ENCODE measurements at places on chromosomes 16 and 17.

GRCh38 chr16:78072275-78072674 lies 27.2 kb upstream of the WWOX start:
- no peak for DNase-seq

GRCh38 chr17:3990386-3991127 lies 26.3 kb upstream of the ATP2A3 start:
- no peak for DNase-seq

- no peak for DNase-seq
Observed at GRCh38 chr17:45230410-45230786, 8.7 kb downstream of the FMNL1 start.

DNA sequence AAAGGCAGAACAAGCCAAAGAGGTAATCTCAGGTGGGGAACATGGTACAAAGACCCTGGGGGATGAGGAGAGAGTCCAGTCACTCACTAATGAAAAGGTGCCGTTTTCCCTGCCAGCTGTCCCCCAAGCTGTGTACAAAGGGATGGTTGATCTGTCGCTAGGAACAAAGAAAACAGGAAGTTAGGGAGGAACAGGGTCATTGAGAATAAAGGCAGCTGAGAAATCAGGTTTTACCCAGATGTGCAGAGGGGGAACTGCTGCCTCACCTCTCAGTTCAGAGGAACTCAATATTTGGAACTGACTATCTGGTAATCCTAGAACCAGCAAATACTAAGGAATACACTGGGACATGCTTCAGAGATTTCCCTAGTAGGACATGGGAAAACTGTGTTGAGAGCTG lies 1.5 kb downstream of the RSKR start:
- no peak for DNase-seq

- no peak for DNase-seq
Observed at GRCh38 chr16:55494994-55495421, 13.9 kb upstream of the LPCAT2 start.

GRCh38 chr17:38428643-38429371 lies 543 bp downstream of the ARHGAP23 start:
- no peak for DNase-seq

- no peak for DNase-seq
Observed at GRCh38 chr16:74053826-74054225, 242.8 kb upstream of the PSMD7 start.

DNA sequence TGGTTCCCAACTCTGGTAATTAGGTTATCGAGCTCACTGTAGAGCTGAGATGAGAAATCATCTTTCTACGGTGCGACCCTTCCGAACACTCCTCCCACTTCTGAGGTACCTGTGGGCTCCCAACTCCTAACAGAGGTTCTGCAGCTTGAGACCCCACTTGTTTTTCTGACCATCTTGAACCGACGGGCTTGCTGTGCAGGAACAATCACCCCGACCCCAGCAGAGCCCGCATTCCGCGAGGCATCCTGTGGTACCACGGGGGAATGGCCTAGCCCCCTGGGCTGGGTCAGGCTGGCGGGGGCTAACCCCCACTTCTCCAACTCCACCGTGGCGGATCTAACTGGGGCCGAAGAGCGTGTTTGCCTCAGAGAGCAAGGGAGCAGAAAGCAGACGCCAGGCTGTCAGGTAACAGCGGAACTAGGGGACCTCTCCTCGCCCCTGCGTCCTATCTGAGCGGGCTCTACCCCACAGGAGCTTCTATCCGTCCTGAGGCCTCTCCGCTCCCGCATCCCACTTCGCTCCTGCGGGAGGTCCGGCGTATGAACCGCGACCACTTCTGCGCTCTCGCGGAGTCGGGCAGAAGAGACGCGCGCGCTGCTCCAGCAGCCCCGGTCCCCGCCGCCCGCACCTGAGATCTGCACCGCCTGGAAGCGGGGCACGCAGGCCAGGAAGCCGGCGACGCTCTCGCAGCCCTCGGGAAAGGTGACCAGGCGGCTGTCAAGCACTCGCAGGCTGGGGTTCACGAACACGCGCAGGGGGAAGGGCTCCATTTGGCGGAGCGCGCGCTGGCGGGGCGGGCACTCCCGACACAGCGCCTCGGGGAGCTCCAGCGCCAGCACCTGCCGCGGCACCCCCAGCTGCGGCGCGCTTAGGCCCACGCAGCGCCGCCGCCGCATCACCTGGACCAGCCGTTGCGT lies 761 bp downstream of the PDF start:
- DNase-seq, result no peak

DNA sequence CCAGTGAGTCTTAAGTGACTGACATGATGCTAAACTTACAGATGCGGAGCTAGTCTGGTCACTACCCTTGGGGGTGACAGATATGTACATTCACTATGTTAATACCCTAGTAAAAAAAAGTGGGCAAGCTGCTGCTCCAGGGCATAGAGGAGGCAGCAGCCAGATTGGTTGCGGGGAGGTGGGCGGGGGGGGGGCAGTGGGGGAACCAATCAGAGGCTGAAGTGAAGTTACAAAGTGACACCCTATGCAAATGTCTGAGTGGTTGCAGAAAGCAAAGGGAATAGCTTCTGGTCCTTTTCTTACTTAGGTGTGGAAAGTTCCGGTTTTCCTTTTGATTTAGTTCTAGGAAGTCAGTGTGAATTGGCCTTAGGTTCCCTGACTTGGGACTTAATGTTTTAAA lies 12.1 kb downstream of the NDEL1 start:
- DNase-seq, result no peak

- no peak for DNase-seq
Observed at GRCh38 chr16:88826070-88826840, 14.5 kb upstream of the APRT start.

- DNase-seq, result no peak
Observed at GRCh38 chr16:78542419-78542818, 443.0 kb downstream of the WWOX start.

DNA sequence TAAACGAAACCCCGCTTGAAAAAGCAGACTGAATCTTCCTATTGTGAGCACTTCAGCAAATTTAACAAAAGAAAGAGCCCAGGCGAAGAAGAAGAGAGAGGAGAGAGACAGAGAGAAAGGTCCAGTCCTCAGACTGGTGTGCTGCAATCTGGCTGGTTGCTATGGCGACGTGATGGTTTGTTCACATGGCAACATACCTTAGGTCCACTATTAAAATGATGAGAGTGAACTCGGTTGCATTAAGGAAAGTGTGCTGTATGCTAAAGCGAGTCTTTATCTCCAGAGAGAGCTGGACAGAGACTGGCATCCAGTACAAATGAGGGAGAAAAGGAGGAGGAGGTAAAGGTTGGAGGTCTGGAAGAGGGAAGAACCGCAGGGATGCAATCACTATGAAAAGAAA lies 271.8 kb upstream of the ZFHX3 start:
- no peak for DNase-seq

- no peak for DNase-seq
Observed at GRCh38 chr17:78599419-78599818, 22.2 kb upstream of the DNAH17 start.

- no peak for DNase-seq
Observed at GRCh38 chr16:15572329-15573001, 70.5 kb downstream of the MARF1 start.

DNA sequence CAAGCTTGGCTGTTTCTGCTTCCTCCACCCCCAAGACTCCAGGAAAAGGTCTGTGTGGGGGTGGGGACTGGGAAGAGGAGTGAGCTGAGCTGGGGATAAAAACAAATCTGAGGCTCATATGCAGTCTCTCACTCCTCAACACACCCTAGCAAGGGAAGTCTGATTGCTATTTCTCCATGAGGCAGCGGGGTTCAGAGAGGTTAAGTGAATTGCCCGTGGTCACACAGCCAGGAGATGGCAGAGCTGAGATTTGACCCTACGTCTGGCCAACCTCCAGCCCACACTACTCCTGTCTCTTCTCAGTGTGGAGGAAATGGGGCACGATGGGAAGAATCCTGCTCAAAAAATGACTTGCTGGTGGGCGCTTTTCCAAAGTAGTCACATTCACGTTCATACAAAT lies 4.8 kb upstream of the ABCC3 start:
- DNase-seq, result no peak

- no peak for DNase-seq
Observed at GRCh38 chr16:11686713-11687380, 18.6 kb downstream of the SNN start.

- DNase-seq, result no peak
Observed at GRCh38 chr17:685006-685405, 29.6 kb downstream of the VPS53 start.

DNA sequence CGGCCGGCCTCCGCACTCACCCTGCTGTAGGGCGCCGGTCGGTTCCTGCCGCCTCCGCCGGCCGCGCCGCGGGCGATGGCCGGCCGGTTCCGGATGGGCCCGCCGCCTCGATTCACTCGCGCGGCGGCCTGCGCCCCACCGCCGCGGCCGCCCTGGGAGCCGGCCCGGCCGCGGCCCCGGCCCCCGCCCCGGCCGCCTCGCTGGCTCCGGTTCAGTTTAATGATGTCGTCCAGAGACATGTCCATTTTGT lies 158 bp downstream of the ALYREF start:
- DNase-seq, result no peak

DNA sequence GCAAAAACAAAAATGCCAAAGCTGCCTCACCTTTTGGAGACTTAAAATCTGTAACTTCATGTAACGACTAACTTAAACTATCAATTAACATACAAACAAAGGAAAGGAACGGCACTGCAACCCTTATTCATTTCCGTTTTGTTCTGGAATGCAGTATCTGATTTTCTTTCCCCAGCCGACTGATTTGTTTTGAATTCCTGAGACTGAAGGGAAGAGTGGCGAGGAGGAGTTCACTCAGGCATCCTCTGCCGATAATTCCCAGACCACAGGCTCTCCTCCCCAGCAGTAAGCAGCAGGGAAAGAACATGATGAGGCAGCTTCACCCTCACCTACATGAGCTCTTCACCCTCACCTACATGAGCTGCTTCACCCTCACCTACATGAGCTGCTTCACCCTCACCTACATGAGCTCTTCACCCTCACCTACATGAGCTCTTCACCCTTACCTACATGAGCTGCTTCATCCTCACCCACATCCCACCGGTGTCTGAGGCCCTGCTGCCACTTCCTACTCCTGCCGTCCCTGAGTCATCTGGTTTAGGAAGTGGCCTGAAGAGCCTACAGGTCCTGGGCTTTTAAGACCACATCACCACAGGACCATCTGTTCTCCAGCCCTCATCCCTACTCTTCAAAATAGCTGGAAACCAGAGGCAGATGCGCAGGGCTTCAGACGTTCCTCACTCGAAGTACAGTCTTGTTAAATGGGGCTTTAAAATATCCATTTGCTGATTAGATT lies 168.0 kb upstream of the RPH3AL start:
- DNase-seq, result no peak

GRCh38 chr16:65740711-65741110 lies 618.8 kb upstream of the CDH11 start:
- no peak for DNase-seq

DNA sequence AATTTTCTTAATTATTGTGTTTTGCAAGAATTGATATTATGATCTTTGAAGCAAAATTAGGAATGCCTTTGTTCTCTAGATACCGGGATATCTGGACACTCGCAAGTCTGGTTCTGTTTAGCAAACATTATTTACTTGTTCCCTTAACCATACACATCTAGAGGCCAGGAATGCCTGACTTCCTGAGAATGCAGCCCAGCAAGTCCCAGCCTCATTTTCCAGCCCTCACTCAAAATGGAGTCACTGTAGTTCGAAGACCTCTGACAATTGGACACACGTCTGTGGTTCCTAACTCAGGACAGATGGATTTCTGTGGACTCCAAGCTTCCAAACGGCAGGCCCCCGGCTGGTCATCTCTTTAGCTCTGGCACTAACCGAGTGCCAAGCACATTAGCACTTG lies 355.4 kb upstream of the RBFOX1 start:
- no peak for DNase-seq

DNA sequence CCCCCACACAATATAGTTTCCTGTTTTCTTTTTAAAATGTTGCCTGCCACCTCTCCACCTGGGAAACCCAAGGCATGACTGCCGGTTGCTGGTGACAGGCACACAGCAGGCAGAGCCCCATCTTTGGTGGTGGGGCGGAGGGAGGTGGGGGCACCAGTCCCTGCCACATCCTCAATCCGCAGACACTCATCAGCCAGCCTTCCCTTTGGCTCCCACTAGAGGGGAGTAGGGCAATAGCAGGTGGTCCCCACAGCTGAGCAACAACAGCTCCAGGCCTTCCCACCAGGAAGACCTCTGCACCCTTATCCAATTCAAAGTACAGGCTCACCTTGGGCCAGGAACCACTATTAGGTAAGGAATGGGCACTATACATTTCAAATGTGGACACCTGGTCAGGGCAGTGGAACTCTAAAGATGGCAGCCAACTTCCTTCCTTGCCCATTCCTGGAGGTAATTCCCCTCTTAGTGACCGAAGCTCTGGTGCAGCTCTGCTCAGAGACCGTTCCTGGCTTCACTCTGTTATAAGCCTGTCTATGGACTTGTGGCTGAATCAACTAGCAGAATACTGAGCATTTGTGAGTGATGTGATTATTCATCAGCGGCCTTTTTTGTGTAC lies 13.9 kb downstream of the RECQL5 start:
- peak; percentile 76 for DNase-seq

GRCh38 chr17:82077617-82078358 lies 12.2 kb upstream of the DUS1L start:
- no peak for DNase-seq

GRCh38 chr17:3750926-3751325 lies 27.2 kb downstream of the HASPIN start:
- no peak for DNase-seq

DNA sequence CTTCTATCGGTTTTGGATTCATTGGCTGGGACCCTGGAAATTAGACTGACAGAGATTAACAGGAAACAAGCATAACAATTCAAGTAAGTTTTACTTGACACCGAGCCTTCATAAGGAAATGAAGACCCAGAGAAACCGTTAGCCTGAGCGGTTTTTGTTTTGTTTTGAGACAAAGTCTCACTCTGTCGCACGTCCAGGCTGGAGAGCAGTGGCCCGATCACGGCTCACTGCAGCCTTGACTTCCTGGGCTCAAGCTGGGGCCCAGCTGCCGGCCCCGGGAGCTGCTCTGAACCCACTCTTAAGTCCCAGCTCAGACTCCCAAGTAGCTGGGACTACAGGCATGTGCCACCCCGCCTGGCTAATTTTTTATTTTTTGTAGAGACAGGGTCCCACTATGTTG lies 321.3 kb downstream of the SEC14L1 start:
- no peak for DNase-seq

DNA sequence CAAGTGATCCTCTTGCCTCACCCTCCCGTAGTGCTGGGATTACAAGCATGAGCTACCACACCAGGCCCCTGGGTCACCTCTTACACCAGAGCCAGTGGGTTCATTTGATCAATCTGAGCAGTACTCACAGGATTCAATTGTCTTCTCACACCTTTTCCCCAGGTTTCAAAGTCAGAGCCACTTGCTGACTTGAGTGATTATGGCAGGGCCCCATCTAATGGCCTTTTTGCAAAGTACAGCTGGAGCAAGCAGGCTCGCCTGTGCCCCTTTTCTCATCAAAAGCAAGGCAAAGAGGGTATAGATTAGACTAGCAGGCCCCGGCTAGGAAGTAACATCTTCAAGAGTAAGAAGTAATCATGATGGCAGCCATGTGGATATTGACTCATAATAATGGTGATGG lies 114.8 kb upstream of the NOL11 start:
- no peak for DNase-seq
